ENCODE measurements at places on chromosomes 7 and 10.

DNA sequence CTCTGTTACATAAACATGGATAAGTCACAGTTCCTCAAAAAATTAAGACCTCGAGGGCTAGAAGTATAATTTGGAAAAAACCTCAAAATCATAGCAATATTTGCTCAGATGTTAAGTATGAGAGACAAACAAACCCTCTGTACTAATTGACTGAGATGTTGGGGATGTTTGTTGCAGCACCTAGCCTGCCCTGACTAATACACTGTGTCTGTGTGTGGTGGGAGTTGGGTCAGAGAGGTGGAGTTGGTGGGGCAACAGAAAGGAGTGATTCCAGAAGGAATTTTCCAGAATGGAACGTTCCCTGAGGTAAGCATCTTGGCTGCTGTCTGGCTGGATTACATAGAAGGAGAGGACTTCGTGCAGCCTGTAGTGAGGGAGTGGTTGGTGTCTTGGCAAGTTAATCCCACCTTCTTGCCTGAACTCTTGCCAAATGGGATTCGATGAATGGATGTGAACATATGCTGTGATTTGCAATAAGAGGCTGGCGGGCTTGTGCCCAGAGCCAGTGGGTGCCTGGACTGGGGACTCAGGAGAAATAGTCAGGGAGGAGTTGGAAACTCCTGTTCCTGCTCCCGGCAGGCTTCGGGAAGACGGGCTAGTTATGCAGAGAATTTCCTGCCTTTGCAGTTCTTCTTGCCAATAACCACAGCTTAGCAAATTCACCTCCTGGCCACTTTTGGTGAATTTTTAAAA is 9.3 kb upstream of the FAM180A start:
- DNase-seq = peak; percentile 52

DNA sequence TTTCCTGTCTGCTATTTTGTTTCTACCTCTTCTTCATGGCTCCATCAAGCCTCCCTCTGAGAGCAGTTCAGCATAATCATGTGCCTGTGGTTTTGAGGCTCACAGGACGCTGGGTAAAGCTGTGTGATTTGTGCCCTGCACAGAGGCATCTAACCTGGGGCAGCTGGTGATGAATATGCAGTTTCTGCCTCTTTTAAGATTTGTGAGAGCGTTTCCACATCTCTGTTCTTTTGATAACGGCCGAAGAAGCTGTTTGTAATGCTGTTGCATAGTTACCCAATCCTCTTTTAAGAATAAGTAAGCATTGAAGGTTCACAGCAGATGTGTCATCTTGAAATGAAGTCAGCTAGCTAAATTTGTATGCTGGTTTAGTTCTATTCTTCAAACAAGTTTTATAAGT is 45.2 kb downstream of the PNLIPRP3 start:
- no peak for DNase-seq

GRCh38 chr10:86666538-86666937 is 1.8 kb upstream of the LDB3 start:
- no peak for DNase-seq

- no peak for DNase-seq
Measured at GRCh38 chr10:17427666-17428350, 26.6 kb downstream of the ST8SIA6 start.

- no peak for DNase-seq
Measured at GRCh38 chr10:103870516-103870915, 15.1 kb upstream of the SH3PXD2A start.
